Cortex of kidney (tissue), 1 donor: ENCODE measurements at places on chromosomes 1 and 21.

DNA sequence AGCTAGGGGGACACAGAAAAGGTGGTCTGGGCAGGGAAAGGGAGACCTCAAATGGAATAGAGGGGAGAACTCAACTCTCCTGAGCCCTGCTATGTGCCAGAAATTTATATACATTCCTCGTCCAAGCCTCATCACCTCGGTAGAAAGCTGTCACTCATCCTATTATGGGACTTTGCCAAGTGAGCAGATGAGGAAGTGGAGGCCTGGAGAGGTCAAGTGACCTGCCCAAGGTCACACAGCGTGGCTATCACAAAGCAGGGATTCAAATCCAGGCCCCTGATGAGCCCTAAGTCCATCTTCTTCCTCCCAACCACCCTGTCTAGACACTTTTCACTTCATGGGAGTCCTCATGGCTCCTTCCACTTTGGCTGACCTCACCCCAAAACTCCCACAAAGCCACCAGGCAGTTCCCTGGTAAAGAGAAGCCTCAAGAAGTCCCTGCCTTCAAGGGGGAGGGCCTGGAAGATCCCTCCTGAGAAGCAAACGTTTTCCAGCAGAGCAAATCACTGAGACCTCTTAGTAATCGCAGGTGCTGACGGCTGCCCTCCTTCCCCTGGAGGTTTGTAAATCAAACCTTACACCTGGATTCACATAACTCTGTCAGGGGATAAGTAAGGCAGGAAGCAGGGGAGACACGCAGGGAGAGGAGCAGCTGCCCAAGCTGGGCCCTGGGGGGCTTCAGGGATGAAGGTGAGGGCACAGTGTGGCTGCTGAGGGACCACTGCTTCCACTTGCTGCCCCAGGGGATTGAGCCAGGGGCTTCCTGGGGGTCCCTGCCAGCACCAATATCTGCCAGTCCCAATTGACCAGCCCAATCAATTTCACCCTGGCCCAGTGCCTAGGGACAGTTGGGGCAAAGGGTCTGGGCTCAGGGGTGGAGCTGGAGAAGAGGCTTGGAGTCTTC lies 351.2 kb downstream of the MATN1 start:
- no peak for DNase-seq

GRCh38 chr1:21775985-21776562 lies 6.9 kb downstream of the USP48 start:
- no peak for DNase-seq

DNA sequence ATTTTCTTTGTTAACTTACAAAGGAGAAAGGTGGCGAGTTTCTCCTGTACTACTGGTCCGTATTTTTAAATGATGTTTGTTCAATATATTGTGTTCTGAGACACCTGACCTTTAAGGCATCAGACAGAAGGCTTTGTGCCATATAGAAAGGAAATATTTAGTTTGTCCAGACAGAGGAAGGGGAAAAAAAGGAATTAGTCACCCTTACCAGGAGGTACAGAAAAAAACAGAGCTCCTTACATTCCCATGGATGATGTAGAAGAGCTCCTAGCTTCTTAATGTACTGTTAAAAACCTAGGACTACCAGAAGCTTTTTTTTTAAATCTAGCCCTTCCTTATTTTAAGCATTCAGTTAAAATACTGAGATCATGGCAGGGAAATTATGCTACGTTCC lies 12.4 kb upstream of the PODN start:
- DNase-seq: no peak

- DNase-seq: no peak
Observed at GRCh38 chr1:185600641-185601040, 133.6 kb upstream of the HMCN1 start.

- no peak for DNase-seq
Observed at GRCh38 chr1:36653850-36654249, 171.1 kb upstream of the CSF3R start.

DNA sequence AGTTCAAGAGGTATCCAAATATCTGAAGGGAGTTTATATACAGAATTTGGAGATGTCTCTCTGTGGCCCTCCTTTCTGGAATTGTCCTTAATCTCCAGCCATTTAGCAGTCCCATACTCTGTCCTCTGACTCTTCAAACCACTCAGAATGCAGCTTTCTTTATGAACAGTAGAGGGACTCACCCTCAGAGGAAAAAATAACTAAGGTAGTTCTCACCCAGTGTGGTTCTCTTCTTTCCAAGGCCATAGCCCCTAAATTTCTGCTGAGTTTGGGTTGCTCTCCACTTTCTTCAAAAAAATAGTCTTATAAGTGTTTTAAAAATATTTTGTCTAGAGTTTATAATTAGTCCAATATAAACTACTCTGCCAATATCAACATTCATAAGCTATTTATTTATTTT lies 369.7 kb downstream of the MATN1 start:
- no peak for DNase-seq

GRCh38 chr1:40630488-40631223 lies 34.8 kb downstream of the RIMS3 start:
- DNase-seq: no peak

DNA sequence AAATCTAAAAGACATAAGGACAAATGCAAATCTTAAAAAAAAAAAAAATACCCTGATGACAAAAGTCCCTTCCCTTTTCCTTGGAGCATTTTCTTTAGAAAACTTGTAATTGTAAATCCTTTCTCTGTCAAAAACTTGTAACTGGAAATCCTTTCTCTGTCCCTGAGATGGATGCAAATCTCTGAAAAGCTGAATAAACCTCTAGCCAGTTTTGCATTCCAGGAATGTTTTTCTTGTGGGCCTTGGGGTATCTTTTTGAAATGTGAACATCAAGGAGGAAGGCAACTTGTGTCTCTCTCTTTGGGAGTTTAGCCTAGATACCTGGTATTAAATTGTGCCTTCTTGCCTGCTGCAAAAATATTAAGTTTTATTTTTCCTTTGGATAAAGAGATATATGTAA lies 305.3 kb downstream of the KCNT2 start:
- DNase-seq: no peak

- no peak for DNase-seq
Observed at GRCh38 chr1:94425821-94426484, 7.8 kb downstream of the ABCD3 start.

- no peak for DNase-seq
Observed at GRCh38 chr1:4020449-4020848, 120.4 kb upstream of the C1orf174 start.

GRCh38 chr1:220884981-220885918 lies 6.0 kb downstream of the HLX start:
- no peak for DNase-seq

DNA sequence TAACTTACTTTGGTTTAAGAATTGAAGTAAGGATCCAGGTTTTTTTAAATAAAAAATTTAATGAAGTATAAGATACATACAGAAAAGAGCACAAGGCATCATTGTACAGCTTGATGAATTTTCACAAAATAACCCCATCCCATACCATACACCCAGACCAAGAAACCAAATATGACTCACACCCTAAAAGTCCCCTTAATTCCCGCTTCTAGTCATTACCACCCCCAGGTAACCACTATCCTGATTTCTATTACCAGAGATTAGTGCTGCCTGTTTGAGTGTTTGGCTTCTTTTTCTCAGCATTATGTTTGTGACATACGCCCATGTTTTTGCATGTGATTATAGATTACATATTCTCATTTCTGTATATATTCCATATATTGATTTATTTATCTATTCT lies 98.5 kb upstream of the HIVEP3 start:
- DNase-seq: no peak

DNA sequence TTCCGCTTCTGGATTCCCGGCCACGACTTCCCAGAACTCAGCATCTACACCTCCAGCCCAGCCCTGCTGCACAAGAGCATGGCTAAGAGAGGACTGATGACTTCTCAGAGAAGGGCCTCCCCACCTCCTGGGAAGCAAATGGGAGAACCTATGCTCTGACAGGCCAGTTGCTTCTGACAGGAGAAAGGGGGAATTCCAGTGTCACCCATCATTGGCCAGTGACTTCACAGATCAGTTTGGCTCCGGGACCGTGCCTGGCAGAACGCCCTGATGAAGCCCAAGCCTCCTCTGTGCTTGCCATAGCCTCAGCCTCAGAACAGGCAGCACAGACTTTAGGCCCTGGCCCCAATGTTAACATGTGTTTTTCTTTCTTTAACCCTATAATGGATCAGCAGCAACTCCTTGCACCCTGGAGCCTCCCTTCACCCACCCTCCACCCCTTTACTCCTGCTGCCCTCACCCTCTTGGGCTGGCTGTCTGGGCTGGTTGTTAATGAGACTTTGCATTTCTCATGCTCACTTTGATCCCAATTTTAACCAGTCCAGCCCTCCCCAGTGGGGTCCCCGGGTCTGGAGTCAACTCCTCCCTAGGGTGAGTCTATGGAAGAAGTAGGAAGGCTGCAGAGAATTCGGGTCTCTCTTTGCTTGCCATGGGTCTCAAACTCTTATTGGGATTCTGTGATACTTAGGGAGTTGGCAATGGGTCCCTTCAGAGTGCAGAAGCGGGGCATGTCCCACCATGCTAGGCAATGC lies 42.7 kb upstream of the SLC30A1 start:
- DNase-seq: no peak

DNA sequence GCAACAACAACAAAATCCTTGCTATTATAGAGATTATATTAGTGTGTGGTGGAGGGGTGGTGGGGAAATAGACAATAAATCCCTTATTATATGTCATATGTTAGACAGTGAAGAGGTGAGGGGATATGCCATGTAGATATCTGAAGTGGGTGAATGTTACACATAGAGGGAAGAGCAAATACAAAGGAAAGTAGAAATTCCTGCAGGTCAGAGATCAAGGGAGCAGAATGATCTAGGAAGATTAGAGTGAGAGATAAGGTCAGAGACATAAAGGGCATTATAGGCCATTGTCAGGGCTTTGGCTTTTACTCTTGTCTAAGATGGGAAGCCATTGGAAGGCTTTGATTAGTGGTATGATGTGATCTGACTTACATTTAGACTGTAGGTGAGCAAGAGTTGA lies 38.5 kb downstream of the PRKAA2 start:
- DNase-seq: no peak

DNA sequence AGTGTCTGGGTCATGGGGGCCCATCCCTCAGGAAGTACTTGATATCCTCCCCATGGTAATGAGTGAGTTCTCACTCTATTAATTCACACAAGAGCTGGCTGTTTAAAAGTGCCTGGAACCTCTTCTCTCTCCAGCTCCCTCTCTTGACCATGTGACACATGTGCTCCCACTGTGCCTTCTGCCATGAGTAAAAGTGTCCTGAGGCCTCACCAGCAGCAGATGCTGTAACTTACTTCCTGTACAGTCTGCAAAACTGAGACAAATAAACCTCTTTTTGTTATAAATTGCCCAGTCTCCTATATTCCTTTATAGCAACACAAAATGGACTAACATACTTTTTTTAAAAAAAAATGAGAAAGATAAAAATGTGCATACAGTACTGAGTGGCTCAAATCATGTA lies 24.0 kb downstream of the PUM1 start:
- no peak for DNase-seq

- no peak for DNase-seq
Observed at GRCh38 chr21:26461500-26461899, 111.6 kb downstream of the CYYR1 start.

DNA sequence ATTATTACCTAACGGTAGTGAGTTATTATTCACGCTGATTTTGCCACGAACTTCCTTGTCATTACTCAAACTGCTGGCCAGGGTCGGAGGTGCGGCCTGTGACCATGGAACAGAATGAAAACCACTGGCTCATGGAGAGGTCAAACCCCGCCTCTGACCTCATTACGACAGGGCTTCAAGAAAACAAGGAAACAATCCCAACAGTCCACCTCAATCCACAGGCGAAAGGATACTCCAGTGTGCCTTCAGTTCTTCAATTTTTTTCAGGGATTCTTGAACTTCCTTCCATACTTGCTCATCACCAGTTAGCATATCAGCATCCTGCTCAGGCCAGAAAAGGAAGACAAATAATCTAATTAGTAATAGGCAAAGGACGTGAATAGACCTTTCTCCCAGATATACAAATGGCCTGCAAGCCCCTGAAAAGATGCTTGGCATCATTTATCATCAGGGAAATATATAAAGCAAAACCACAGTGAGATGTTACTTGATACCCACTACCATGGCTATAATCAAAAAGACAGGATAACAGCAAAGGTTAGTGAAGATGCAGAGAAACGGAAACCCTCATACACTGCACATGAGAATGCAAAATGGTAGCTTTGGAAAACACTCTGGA lies 643.4 kb downstream of the SMYD3 start:
- no peak for DNase-seq

DNA sequence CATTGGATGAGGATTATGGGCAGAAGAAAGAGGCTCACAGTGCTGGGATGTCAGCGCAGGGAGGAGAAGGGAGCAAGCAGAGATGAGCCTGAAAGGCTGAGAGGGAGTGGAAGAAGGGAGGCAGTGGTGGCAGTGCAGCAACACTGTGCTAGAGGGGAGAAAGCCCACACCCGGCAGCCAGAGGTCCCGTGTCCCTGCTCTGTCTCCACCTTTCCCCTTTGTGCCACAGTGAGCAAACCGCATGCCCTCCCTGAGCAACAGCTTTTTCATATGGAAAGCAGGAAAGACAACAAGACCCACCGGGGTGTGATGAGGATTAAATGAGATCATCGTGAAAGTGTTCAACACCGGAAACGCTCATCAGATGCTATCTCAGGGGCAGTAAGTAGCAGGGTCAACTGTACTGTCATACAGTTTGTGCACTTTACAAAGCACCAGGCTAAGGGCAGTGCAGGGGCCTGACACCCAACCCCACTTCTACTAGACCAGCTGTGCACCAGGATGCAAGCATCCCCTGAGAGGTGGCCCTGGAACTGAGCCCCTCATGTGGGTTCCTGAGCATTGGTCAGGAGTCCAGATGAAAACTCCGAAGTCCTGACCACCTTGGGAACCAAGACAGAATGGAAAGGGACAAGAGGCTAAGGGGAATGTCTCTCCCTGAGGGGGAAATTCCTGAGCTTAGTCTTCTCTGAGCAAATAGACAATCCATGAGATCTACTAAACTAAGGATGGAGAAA lies 9.1 kb downstream of the NHLH1 start:
- no peak for DNase-seq

GRCh38 chr1:209411491-209411929 lies 172.0 kb upstream of the CAMK1G start:
- no peak for DNase-seq

DNA sequence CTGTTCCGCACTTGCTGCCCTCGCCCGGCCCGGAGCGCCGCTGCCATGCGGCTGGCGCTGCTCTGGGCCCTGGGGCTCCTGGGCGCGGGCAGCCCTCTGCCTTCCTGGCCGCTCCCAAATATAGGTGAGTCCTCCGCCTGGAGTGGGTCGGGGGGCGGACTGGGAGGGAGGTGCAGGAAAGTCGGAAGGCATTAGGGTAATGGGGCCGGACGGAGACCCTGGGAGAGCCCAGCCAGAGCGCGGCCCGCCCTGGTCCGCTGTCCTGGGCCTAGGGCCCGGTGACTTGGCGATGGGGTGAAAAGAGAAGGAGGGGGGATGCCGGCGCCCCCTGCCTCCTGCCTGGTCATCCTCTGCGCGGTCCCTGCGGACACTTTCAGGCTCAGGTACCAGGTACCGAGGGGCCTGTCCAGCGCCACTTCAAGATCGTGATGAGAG lies 243 bp downstream of the ADAM15 start:
- DNase-seq: no peak

GRCh38 chr1:98420376-98421084 lies 241.0 kb upstream of the SNX7 start:
- no peak for DNase-seq
